AG08395 (cell line): ENCODE measurements at places on chromosomes 3 and 15.
A peak's percentile ranks its signal among the peaks of the same experiment; 100 is the strongest.

DNA sequence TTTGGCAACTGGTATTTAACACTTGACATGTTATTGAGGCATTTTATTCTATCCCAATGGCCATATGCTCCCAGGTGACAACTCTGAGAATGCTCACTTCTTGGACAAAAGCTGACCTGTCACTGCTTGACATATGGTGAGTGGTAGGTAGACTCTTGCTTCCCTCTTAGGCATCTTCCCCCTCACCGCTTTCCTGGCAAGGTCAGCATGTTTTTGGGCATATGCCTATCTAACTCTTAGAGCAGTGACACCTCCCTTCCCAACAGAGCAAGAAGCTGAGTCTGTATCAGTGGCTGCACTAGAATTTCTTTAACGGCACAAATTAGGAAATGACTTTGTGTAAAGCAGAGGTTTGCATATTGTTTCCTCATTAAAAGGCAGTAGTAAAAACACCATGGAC, 300.7 kb downstream of the OXSM start:
- no peak for DNase-seq

- no peak for DNase-seq
Measured at GRCh38 chr3:169420429-169420828, 243.1 kb downstream of the MECOM start.

DNA sequence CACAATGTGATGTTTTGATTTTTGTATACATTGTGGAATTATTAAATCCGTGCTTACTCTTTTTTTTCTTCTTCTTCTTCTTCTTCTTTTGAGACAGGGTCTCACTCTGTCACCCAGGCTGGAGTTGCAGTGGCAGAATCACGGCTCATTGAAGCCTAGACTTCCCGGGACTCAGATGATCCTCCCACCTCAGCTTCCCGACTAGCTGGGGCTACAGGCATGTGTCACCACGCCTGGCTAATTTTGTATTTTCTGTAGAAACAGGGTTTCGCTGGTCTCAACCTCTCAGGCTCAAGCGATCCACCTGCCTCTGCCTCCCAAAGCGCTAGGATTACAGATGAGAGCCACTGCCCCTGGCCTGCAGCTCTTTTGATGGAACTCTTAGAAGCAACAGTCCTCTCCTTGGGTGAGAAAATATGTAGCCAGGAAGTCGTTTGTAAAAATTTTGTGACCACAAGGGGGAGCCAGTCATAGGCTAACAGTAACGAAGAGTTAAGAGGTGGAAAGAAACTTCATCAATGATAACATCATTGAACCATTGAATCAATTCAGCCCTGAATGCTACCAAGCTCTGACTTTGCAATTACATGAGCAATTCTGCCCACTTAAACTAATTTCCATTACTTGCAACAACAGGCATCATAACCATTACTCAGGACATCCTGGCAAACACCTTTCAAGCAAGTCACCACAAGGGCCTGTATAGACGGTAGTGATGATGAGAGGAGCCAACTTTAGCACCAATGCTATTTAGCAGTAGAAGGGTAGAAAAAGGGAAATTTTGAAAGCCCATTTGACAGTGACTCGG, 16.7 kb upstream of the CMTM7 start:
- DNase-seq = peak; percentile 65

DNA sequence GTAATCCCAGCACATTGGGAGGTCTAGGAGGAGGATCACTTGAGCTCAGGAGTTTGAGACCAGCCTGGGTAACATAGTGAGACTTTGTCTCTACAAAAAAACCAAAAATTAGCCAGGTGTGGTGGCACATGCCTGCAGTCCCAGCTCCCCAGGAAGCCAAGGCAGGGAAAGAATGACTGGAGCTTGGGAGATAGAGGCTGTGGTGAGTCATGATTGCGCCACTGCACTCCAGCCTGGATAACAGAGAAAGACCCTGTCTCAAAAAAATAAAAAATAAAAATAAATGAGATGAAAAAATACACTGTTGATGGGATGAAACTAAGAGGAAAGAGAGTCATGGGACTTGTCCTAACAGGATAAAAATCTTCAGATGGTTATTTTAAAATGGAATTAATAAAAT, 137.6 kb downstream of the IMPG2 start:
- no peak for DNase-seq

DNA sequence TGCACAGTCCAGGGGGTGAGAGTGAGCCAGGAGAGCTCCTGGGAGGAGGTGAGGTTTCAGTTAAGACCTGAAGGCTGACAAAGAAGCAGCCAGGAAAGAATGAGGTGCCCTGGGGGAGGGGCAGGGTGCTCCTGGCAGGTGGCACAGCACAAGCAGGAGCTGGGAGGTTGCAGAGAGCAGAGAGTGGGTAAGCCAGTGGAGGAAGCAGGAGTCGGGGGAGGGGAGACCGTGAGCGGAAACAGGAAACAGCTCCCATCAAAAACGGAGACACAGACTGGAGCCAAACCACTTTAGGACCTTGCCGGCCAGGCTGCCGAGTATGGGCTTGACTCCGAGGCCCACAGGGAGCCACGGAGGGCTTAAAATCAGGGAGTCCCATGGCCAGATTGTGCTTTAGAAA, 12.1 kb upstream of the FBLN2 start:
- DNase-seq = no peak

GRCh38 chr3:171548917-171549316, 88.7 kb upstream of the TNIK start:
- no peak for DNase-seq

DNA sequence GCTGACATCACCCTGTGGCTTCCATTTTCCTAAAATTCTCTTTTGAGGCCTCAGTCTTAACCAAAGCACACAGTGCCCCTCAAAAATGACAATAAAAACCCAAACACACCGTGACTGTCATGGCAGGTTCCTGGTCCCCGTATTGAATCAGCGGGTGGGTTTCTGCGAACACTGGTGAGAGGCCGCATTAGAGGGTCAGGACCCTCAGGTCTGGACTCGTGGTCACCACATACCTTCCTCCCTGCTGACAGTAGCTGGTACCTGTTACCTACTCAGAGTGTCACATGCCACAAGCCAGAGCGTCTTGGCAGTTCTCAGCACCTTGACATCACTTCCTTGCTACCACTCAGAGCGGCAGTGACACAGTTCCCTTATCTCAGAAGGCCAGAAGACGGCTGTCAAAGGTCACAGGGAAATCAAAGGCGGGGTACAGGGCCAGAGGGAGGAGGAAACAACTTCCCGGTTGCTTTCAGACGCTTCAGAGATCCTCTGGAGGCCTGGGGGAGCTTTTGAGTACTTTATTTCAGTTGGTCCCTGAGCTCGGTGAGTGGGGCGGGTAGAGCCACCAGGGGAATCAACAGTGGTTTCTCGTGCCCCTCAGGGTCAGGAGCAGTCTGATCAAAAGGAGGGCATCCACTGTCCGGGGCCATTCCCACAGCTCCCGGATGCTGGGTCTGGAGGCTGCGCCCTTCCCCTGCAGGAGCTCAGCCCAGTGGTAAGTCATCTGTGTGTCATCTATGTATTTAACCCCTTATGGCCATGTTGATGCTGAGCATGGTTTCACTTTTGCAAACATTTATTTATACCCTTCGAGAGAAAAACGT, at the start of the genes CCR5AS and CCRL2:
TSS of gene CCR5AS (minus strand) at position 279 of the 824 bp plus-strand sequence.
TSS of gene CCRL2 (plus strand) at position 472 of the 824 bp plus-strand sequence. CDS start 821 bp downstream, outside the sequence.
- DNase-seq = peak; percentile 75
